ENCODE measurements at places on chromosomes 4 and X. TPM values are rescaled to one million over a fixed set of nuclear protein-coding genes. Genes with fewer than 3 reads are reported as not detected.
A peak's percentile ranks its signal among the peaks of the same experiment; 100 is the strongest.

The DKK2 gene
- total RNA-seq: 2.6 TPM

The DDIT4L gene
- total RNA-seq: 5.9 TPM

GRCh38 chr4:81490403-81491160 is 18.9 kb upstream of the RASGEF1B start:
- no peaks in the 10 kb centered on the region for H3K36me3 ChIP-seq
- H3K4me3 ChIP-seq: no peak overlapping the region
- H3K4me1 ChIP-seq: no peaks in the 10 kb centered on the region
- no peak for DNase-seq

DNA sequence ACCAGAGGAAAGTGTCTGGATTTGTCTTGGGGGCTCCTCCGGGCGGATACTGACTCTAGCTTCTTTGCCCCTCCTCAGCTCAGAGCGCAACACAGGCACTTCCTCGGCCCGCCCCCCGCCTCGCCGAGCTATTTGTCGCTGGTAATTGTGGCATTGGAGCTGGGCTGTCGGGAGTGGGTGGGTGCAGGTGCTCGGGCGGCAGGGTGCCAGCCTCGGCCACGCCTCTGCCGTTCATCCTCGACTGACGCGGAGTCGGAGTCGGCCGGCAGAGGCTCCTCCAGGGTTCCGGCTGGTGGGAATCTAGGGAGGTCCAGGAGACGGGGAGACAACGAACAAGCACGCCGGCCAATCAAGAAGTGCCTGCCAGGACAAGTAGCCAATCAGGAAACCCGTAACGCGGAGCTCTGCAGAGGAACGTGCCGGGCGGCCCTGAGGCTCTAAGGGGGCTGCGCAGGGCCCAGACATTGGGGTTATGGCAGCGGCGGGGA is 3.9 kb upstream of the SYN1 start:
- peaks cover 5% of the 10 kb centered on the region for H3K4me1 ChIP-seq
- peaks cover 10% of the 10 kb centered on the region for H3K27me3 ChIP-seq
- no peak overlapping the region for H3K27ac ChIP-seq

DNA sequence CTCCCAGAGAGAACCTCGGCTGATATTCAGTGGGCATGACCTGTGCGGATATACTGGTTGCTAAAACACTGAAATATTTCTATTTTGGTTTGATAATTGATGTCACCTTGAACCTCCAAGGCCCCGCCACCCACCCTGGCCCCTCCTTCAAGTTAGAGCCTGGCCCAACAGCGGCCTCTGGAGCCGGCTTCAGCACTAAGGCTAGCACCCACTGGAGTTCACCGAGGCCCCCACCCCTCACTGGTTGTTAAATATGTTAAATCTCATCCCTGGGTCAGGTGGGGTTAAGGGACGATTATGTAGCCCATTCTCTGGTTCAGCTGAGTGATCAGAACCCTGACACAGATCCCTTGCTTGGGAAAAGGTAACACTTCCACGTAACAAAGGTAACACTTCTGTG is 24.3 kb downstream of the SEL1L3 start:
- H3K4me1 ChIP-seq: no peaks in the 10 kb centered on the region
- DNase-seq: no peak
- no peak overlapping the region for H3K27ac ChIP-seq
- no peak overlapping the region for H3K4me3 ChIP-seq
- no peaks in the 10 kb centered on the region for H3K36me3 ChIP-seq

GRCh38 chr4:102518703-102519131 is 17.6 kb downstream of the NFKB1 start:
- H3K27ac ChIP-seq: no peak overlapping the region
- H3K36me3 ChIP-seq: no peaks in the 10 kb centered on the region

The ARR3 gene
- not detected for total RNA-seq

GRCh38 chr4:164501074-164501473 is 252.9 kb upstream of the SMIM31 start:
- no peaks in the 10 kb centered on the region for H3K36me3 ChIP-seq
- DNase-seq: no peak
- no peaks in the 10 kb centered on the region for H3K27me3 ChIP-seq

The TBC1D14 gene
- total RNA-seq: 29.5 TPM

DNA sequence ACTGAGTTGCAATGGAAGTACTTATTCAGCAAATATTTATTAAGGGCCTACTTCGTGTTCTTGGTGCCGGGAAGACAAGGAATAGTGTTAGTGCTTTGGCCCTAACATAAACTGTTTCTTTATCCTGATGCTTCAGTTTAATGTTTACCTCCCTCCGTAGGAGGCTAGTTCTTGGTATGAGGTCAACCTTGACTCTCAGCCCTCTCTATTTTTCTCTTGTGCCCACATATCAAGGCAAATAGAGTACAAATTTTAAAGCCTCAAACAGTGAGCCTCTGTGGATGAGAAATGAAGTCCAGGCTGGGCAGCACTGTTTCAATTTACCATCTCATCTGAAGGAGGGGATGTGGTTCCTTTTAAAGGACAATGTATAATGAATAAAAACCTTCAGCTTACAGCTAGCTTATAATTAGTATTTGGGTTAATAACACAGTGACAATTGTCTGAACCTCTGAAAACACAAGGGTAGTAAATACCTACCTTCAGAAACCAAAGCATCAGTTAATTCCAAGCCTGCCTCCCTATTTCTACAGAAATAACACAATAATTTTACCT is 68.5 kb downstream of the SH3RF1 start:
- no peak overlapping the region for H3K4me3 ChIP-seq
- no peaks in the 10 kb centered on the region for H3K36me3 ChIP-seq
- no peak for DNase-seq
- no peaks in the 10 kb centered on the region for H3K4me1 ChIP-seq
- H3K27ac ChIP-seq: peak overlapping the region; percentile 38

DNA sequence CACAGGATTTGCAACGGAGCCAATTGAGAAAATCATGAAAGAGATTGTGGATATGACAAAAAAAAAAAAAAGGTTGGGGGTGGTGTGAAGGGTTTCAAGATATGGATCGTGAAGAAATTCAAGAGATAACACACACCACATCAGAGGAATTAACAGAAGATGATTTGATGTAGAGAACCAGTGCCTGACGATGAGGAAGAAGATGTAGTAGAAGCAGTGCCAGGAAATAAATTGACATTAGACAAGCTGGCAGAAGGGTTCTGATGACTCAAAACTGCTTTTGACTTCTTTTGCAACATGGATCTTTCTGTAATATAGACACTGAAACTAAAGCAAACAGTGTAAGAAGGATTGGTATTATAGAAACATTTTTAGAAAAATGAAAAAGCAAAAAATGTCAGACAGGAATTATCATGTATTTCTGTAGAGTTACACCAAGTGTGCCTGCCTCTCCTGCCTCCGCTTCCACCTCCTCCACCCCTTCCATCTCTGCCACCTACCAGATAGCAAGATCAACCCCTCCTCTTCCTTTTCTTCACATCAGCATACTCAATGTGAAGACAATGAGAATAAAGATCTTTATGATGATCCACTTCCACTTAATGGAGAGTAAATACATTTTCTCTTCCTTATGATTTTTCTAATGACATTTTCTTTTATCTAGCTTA is 127.5 kb upstream of the OTUD4 start:
- no peak overlapping the region for H3K27ac ChIP-seq
- no peak for DNase-seq
- no peak overlapping the region for H3K4me3 ChIP-seq
- no peaks in the 10 kb centered on the region for H3K36me3 ChIP-seq

DNA sequence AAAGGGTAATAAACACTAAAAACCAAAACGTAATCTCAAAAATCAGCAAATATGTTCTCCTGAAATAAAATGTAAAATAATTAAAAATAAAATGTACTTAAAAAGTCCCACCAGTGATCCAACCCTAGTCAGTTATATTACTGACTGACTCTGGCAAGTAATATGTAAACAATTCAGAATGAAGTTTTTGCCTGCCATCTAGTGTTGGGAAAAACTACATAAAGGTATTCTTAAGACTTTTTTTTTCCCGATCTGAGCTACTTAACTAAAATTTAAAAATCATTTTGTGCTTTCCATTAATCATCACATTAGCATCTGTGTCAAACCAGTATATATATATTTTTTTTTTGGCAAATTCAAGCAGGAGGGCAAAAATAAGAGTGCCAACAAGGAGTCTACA is 24.0 kb downstream of the RCHY1 start:
- no peaks in the 10 kb centered on the region for H3K27me3 ChIP-seq
- H3K36me3 ChIP-seq: peaks cover 14% of the 10 kb centered on the region

GRCh38 chr4:102163404-102164140 is 181.7 kb downstream of the SLC39A8 start:
- no peaks in the 10 kb centered on the region for H3K27me3 ChIP-seq
- no peaks in the 10 kb centered on the region for H3K4me1 ChIP-seq
- no peak for DNase-seq
- H3K36me3 ChIP-seq: no peaks in the 10 kb centered on the region
- no peak overlapping the region for H3K27ac ChIP-seq

GRCh38 chrX:38318196-38318595 is 9.1 kb downstream of the RPGR start:
- no peak overlapping the region for H3K4me3 ChIP-seq
- no peak for DNase-seq
- H3K36me3 ChIP-seq: no peaks in the 10 kb centered on the region
- no peaks in the 10 kb centered on the region for H3K27me3 ChIP-seq

DNA sequence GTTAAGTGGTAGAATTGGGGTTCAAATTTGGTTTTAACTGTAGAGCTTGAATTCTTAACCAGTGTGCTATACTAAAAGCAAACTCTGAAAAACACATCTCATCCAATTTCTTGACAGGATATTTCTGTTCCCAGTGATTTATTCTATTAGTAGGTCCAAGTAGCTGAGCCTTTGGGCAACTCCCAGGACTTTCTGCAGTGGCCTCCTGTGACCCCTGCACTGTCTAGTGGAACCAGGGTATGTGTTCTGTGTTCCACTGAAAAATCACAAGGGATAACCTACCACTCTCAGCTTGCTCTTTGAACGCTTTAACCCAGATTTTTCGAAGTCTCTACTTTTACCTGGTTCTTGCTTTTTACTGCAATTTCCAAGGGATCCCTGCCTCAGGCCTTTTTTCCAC is 58.0 kb upstream of the SCOC start:
- no peak overlapping the region for H3K27ac ChIP-seq
- H3K36me3 ChIP-seq: no peaks in the 10 kb centered on the region
- DNase-seq: no peak
- no peaks in the 10 kb centered on the region for H3K27me3 ChIP-seq
- H3K4me3 ChIP-seq: no peak overlapping the region

The POU4F2 gene
- total RNA-seq: not detected
